ENCODE measurements at places on chromosomes 1 and 21. TPM values are rescaled to one million over a fixed set of nuclear protein-coding genes. Genes with fewer than 3 reads are reported as not detected.

THBS3 gene
- 28.2 TPM for polyA plus RNA-seq

GPR3 gene
- 0.12 TPM for polyA plus RNA-seq

LRRC38 gene
- polyA plus RNA-seq = 0.27 TPM

PLEKHG5 gene
- 10.2 TPM for polyA plus RNA-seq

- DNase-seq = no peak
- no peaks in the 10 kb centered on the region for H3K36me3 ChIP-seq
- H3K4me3 ChIP-seq = no peak overlapping the region
- no peak overlapping the region for H3K27ac ChIP-seq
Measured at GRCh38 chr1:30447701-30448100, 275.7 kb downstream of the MATN1 start.

- H3K27me3 ChIP-seq = no peaks in the 10 kb centered on the region
- H3K4me1 ChIP-seq = no peaks in the 10 kb centered on the region
- H3K27ac ChIP-seq = no peak overlapping the region
Measured at GRCh38 chr1:47238935-47239592, 7.0 kb upstream of the TAL1 start.

DNA sequence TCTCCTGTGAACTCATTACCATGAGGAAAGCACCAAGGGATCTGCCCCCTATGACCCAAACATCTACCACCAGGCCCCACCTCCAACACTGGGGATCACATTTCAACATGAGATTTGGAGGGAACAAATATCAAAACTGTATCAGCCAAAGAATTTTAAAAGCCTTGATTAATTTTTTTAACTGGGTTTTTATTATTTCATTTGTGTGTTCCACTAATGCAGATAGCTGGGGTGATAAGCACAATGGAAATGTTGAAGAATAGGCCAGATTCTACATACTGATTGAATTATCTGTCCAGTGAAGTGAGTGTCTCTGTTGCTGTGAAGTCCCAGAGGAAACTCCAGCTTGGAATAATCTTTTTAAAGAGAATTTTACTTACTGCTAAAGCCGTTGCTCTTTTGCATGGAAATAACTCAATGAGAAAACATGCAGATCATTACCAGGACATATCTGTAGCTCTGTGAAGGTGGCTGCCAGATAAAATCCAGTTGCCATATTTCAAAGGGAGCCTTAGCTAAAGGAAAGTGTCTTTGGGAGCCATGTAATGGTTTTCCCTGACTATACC lies 44.4 kb upstream of the DHCR24 start:
- no peak overlapping the region for H3K27ac ChIP-seq
- no peaks in the 10 kb centered on the region for H3K4me1 ChIP-seq
- no peaks in the 10 kb centered on the region for H3K27me3 ChIP-seq
- H3K4me3 ChIP-seq = no peak overlapping the region

- no peak overlapping the region for H3K27ac ChIP-seq
- no peak for DNase-seq
- H3K36me3 ChIP-seq = no peaks in the 10 kb centered on the region
- no peaks in the 10 kb centered on the region for H3K27me3 ChIP-seq
- H3K4me3 ChIP-seq = no peak overlapping the region
Measured at GRCh38 chr1:48931506-48932192, 155.0 kb upstream of the BEND5 start.

- no peaks in the 10 kb centered on the region for H3K36me3 ChIP-seq
- no peak for DNase-seq
- no peak overlapping the region for H3K4me3 ChIP-seq
- no peaks in the 10 kb centered on the region for H3K4me1 ChIP-seq
- H3K27ac ChIP-seq = no peak overlapping the region
- H3K27me3 ChIP-seq = no peaks in the 10 kb centered on the region
Measured at GRCh38 chr21:32705139-32705538, 22.7 kb downstream of the SYNJ1 start.

DNA sequence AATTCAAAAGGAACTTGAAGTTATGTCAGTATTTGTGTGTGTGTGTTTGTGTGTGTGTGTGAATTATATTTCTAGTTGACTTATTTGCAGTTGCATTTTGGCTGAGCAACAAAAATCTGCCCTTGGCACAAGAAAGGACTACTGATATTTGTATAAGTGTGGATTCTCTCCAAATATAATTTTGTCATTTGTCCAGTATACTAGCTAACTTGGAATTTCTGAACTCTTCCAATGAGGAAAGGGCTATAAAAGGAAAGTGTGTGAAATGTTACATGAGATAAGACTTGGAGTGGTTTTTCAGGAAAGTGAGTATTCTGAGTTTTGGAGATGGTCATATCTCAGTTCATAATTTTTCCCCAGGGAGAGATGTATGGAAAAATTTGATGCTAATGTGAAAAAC lies 1384.1 kb upstream of the B3GALT2 start:
- no peaks in the 10 kb centered on the region for H3K36me3 ChIP-seq
- H3K4me3 ChIP-seq = no peak overlapping the region
- no peaks in the 10 kb centered on the region for H3K4me1 ChIP-seq
- no peaks in the 10 kb centered on the region for H3K27me3 ChIP-seq
- H3K27ac ChIP-seq = no peak overlapping the region
- no peak for DNase-seq

DNA sequence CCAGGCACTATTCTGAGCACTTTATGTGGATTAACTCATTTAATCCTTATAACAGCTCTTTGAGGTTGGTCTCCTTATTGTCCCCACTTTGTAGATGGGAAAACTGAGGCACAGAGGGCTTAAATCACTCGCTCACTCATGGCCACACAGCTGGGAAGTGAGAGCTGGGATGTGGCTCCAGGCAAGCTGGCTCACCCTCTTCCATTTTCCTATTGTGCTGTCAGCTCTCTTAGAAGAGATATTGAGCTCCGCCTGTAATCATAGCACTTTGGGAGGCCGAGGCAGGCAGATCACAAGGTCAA lies 3.8 kb upstream of the COL8A2 start:
- no peaks in the 10 kb centered on the region for H3K36me3 ChIP-seq
- no peak overlapping the region for H3K4me3 ChIP-seq
- H3K27me3 ChIP-seq = no peaks in the 10 kb centered on the region
- DNase-seq = no peak
- H3K4me1 ChIP-seq = peaks cover 8% of the 10 kb centered on the region

Measured in ovary (tissue), 10 donors.